DMS 273 treated with DMSO at 0.1 percent for 48 hours (cell line): ENCODE measurements at places on chromosomes 5 and 9.
A peak's percentile ranks its signal among the peaks of the same experiment; 100 is the strongest.

DNA sequence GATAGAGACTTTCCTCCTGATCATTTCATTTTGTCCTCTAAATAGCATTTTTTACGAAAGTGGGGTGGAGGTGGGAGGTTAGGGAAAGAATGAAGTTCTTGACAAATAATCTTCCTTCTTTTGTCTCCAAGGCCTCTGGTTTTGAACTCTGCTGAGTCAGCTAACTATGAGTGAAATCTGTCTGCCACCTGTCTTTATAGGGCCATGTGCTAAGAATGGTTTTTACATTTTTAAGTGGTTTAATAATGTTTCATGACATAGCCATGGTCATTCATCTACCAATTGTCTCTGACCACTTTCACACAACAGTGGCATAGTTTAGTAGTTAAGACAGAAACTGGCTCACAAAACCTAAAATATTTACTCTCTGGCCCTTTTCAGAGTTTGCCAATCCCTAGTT is 7.6 kb downstream of the MAN2A1 start:
- no peak for DNase-seq

DNA sequence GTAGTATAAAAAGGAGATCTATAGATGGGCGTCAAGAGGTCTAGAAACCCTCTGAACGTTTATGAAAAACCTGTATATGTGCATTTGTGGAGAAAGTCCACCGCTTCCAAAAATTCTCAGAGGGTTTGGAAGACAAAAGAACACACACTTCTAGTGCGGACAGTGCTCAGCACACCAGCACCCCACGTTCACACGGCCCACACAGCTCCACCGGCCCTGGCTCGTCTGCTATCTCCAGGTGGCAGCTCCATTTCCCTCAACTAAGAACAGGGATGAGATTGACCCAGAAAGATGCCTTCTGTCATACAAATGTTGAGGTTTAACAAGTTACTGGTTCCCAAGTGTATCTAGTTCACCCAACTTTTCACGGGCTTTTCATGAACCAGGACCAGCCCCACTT is 255.1 kb downstream of the NR2F1-AS1 start:
- DNase-seq, result no peak

GRCh38 chr5:27906481-27906880 is 868.1 kb upstream of the CDH9 start:
- DNase-seq, result no peak

DNA sequence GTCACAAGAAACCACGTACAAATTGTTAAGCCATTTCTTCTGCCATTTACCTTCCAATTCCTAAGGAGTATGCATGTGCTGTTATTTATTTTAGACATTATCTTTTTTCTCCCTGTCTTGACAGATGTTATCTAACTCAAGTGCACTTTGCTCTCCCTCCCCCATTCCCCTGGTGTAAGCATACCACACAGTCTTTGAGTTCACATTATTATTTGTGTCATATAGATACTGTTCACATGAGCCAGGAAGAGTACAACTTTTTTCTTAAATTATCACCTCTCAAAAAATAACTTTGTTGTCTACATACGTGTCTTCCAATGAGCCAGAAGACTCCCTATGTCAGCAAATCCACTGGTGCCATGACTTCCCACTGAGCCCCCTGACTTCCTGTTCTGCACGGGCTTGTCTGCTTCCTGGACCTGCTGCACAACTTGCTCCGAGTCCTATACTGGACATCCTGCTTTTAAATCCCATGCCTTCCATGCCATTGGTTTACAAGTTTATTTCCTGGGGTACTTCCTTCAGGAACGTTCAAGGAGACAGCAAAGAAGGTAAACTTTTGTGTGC is 19.9 kb upstream of the FAM120A start:
- DNase-seq, result no peak

DNA sequence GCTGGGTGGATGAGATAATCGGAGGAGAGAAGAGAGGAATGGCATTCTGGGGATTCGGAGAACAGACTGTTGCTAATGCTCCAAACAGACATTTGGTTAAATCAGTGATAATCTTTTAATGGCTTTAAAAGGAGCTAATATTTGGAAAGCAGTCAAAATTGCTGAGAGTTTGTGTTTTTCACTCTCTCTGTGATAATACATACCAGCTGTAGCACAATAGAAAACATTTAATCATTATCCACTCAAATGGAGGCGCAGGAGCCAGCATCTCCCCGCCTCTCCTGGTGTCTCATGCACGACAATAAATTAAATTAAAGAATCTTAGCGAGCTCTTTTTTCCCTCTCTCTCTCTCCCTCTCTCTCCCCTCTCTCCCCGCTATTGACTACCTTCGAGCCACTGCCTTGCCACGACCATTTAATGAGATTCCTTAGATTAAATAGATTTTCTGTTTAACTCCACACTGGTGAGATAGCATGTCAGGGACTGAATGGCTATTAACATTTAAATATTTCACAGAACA is 268.6 kb upstream of the MVB12B start:
- peak; percentile 80 for DNase-seq

DNA sequence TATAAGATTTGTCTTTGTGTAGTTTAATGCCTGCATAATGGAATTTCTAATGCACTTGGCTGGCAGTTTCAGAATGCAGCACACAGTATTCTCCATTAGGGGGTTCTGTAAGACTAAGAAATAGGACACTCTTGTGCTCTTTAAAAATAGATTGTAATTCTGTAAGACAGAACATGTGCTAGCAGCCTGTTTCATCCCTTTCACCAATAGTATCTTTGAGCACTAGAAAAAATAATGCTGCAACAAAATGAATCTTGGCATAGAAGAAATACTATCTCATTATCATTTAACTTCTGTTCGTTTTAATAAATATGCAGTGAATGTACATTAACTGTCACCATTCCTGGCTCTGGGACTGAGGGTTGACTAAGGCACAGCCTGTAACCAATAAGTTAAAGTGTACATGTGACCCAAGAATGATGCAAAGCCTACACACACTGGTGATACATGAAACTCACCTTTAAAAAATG is 23.8 kb upstream of the ZNF622 start:
- peak; percentile 45 for DNase-seq

DNA sequence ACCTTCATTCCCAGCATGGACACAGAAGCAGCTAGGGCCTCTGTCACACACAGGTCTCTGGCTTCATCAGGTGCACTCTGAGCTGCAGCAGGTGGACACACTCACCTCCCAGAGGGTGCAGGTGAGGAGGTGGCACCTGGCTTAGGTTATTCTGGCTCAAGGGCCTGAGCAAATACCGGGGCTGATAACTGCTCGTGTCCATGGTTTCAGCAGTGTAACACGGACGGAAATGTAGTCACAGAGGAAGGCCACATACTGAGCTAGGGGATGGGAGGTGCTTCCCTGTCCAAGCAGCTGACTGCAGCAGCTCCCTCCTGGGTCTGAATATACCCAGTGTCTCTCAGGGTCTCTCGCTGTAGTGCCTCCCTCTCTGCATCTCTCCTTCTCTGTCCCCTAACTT is 5.7 kb downstream of the PHF2 start:
- no peak for DNase-seq

DNA sequence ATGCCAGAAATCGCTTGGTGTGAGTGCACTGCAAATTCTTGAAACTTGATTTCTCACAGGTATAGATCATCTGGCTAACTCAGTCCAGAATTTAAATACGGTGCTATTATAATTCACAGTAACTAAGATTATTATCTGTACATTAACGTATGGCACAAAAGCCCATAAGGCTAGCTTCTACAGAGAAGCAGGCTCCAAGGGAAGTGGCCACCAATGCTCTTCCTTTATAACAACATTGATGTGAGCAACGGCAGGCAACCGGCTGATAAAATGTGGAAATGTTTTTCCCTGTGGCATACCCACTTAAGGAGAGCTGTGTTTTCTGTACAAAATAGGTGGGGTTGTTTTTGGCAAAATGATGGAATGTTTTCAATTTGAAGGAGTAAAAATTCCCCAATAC is 35.7 kb downstream of the SEMA4D start:
- DNase-seq, result no peak

DNA sequence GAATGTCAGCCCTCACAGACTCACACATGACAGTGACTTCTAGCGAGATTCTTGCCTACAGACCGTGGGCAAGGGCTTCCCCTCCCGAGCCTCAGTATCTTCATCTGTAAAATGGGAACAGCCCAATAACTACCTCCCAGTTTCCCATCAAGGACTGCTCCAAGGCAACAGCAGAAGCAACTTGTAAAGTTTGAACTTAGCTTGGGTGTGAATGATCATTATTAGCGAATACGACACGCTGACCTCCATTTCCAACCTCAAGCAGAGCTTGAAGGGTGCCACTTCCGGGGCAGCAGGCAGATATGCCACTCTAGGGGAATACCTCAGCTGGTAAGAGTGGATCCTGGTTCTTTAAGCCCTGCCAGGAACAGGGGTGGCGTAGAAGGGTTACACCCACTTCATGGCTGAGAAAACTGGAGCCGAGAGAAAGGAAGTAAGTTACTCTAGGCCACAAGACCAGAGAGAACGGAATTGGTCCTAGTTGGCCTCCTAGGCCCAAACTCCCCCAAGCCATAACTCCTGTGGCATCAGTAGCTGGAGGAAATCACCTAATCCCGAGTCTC is 2.0 kb downstream of the RNF44 start:
- no peak for DNase-seq

GRCh38 chr9:18877984-18878383 is 155.0 kb downstream of the SAXO1 start:
- no peak for DNase-seq

GRCh38 chr9:12069366-12069765 is 623.8 kb upstream of the TYRP1 start:
- no peak for DNase-seq

DNA sequence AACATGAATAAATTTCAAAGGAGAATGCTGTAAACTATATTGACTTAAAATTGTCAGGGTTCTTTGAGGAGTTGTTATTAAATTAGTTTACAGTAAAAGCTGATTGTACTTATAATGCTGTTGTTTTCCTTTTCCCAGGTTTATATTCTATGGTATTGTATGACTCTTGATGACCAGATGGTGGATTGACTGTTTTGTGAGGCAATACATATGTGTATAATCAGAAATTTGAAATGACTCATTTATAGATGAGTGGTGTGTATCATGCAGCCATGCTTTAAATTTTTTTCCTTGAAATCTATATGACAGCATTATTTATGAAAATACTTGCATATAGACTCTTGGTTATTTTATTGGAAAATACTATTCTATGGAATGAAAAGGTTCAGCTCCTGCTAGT is 195.3 kb downstream of the CNTLN start:
- DNase-seq, result peak; percentile 16

DNA sequence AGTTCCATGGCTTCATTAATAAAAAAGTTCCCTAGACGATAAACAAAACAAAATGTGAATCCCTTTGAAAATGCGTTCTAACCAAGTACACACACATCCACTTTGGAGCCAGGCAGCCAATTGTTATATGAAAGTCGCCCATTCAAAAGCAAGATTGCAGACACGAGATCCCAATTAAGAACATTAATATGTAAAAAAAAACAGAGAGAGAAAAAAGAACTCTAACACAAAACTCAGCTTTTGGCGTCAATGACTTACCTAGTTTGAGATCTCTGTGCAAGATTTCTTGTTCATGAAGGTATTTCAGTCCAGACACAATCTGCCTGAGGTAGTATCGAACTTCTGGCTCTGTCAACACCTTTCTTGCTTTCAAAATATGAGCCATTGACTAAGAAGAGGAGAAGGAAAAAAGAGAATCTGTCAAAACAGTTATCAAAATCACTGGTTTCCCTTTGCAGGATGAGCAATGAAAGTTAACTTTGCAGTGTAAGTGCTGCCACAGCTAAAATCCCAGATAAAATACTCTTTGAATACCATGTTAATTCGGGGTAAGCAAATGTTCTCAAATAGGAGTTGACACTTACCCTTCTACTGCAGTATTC is 1.6 kb downstream of the PLK2 start:
- no peak for DNase-seq

- DNase-seq, result no peak
Measured at GRCh38 chr9:72294936-72295335, 70.1 kb downstream of the ZFAND5 start.

DNA sequence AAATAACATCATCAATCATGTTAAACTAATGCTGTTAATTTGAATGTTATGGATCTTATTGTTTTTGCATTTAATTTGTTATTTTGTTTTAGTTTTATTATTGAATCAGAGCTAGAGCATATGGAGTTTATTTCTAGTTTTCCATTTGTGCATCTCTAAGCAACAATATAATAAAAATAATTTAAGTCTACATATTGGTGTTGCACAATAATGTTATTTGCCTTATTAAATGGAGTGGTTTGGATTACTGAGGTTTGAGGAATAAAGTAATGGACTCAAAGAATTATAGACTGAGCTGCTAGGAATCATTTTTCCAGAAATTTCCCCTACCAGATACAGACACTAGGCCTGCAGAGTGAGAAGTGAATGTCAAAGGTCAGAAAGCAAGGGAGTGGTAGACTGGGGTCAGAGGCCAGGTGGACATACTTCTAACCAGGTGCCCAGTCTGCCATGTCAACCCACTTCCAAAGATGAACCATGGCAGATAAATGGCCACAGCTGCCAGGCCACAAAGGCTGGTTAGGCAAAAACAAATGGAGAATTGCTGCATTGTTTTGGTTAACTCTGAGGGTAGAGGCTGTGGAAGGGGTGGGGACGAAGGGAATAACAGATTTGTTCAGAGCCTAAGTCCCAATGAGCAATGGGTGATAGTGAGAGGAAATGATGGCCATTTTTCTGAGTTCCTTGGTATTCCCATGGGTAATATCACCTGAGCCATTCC is 113.1 kb downstream of the FBXL7 start:
- no peak for DNase-seq

GRCh38 chr5:88715503-88715902 is 167.5 kb downstream of the MEF2C start:
- DNase-seq, result no peak

DNA sequence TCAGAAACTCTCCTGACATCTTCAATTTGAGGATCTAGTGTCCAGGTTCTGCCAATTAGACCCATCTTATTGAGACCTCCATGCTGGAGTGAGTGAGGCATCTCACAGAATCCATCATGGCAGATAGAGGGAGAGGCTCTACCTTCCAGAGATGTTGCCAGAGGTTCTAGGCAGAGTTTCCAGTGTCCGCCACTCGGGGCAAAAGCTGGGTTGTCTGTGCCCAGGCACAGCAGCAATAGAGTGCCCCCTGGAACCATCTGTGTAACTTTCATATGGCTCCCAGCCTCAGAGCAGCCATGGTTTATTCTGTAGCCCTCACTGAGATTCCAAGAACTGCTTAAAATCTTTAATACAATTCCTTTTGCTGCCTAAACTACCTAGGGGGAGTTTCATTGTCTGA is 16.6 kb upstream of the CCDC112 start:
- DNase-seq, result no peak

DNA sequence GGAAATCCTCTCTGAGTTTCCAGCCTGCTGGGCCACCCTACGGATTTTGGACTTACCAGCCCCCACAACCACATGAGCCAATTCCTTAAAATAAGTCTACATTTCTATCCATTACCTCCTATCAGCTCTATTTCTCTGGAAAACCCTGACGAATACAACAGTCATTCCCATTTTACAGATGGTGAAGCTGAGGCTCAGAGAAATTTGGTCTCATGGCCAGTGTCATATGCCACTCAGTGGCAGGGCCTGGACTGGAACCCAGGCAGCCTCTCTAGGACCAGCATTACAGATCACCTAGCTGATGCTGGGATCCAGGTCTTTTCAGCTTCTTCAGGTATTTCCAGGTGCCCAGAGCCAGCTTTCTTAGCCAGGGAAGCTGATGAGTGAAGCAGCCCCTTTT is 45.0 kb upstream of the SH3PXD2B start:
- DNase-seq, result no peak
